Glutamatergic neuron (in vitro differentiated cells): ENCODE measurements at places on chromosomes 11 and 22. TPM values are rescaled to one million over a fixed set of nuclear protein-coding genes. Genes with fewer than 3 reads are reported as not detected.

The OR10A2 gene
- not detected for total RNA-seq

The TREH gene
- not detected for total RNA-seq

DNA sequence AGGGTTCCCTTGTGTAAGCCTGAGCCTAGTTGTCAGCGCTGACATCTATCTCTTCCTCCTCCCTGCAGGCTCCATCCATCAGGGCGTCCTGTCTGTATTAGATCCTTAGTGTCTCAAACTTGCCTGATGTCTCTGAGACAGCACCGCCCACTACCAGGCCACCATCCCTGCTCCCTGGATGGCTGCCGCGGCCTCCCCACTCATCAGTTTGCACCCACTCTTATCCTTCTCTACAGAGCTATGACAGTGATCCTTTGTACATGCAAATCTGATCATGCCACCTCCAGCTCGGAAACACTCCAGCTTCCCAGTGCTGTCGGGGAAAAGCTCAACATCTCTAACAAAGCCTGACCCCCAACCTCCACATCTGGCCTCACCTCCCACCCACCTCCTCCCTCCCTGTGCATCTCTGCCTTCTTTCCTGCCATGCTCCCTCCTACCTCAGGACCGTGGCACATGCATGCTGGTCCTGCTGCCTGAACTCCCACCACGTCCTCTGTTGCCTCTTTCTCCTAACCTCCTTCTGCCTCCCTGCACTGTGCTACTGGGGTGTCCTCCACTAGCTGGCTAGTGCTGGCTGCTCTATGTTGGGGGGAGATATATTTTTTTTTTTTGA lies 61.6 kb upstream of the EIF3D start:
- DNase-seq, result no peak

DNA sequence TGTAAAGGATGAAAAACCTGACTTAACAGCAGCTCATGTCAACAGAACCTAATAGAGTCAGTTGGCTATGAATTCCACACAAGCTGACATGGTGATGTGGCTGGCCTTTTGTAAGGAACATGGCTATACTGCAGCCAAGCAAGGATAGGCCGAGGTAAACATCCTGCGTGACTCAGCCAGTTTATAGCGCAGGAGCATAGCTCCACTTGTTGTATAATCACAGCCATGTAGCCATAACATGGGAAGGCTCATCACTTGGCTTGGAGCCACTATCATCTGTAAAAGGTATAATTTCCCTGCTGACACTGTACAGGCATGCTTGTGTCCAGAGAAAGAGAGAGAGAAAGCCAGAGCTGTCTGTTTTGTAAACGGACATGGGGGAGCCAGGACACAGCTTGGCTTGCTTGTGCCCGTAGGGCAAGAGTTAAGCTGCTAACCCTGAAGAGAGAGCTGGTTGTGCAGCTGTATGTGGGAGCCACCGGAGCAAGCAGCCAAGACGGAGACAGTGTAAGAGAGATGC lies 104.4 kb upstream of the PLET1 start:
- DNase-seq, result no peak

DNA sequence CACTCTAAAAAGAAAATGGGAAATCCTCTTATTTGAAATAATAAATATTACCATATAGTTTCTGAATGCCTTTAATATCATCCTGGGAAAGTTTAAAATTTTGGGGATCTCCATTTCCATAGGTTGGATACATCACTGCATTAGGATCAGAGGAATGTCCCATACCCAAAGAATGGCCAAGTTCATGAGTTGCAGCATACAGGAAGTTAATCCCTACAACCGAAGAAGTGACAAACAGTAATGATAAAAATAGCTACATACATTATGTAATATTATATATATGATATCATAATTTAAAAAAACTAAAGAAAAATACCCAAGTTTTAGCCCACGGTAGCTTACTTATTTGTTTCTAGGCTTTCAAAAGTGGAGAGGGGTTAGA lies 7.4 kb downstream of the MMP7 start:
- no peak for DNase-seq

DNA sequence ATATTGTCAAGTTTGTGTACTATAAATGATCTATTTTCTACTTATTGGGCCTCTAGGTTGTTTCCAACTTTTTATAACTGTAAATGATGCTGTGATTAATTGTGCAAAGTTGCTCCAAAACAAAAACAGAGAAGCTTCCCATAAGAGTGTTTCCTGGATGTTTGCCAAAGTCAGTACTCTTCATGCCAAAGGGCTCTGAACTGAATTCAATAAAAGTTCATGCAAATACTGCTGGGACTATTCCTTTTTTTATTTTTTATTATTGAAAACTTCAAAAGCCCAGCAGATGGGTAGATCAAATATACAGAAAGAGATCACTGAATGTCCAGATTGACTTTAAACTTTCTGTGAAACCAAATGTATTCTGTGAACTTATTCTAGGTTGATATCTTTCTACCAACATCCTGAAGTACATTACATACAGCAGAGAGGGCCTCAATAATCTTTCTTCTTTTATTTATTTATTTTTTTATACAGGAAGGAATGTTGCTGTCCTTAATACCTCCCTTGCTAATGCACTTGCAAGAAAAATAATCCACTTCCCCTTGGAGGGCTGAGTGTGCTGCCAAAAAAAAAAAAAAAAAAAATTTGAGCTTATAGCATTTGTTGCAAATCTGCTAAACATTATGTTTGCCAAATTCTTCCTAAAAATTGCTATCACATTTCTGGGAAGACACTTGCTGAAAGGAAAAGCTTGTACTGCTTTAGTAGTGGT lies 53.0 kb downstream of the CTSC start:
- no peak for DNase-seq

- peak; percentile 46 for DNase-seq
These were observed 77.7 kb downstream of the MORC2 start for GRCh38 chr22:30890686-30891442.

GRCh38 chr11:13876423-13876822 lies 86.1 kb upstream of the SPON1 start:
- DNase-seq, result no peak

GRCh38 chr22:35510481-35510934 lies 30.1 kb upstream of the RASD2 start:
- no peak for DNase-seq

- no peak for DNase-seq
These were observed 919.2 kb upstream of the FAT3 start for GRCh38 chr11:91305402-91305801.

DNA sequence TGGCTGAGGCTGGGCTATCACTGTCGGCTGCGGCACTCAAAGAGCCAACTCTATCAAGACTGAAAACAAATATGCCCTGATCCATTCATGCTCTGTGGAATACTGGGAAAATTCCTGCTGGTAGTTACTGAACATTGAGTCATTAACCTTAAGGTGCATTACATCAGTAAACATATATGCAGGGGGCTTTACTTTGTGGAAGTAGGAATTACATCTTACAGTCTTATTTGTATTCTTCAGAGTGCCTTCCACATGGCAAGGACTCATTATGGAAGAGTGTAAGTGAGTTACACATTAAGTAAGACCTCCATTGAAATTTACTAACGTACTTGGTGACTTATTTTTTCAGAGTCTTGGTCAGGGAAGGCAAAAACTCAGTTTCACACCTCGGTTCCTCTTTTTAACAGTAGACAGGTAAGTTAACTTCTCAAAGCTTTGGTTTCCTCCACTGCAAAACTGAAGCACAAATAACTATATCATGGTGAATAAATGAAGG lies 4.5 kb downstream of the OR5B21 start:
- no peak for DNase-seq
